ENCODE measurements at places on chromosomes 6 and 20.

GRCh38 chr6:26022132-26022472 lies 59.5 kb downstream of the TRIM38 start:
- DNase-seq = peak; percentile 40

DNA sequence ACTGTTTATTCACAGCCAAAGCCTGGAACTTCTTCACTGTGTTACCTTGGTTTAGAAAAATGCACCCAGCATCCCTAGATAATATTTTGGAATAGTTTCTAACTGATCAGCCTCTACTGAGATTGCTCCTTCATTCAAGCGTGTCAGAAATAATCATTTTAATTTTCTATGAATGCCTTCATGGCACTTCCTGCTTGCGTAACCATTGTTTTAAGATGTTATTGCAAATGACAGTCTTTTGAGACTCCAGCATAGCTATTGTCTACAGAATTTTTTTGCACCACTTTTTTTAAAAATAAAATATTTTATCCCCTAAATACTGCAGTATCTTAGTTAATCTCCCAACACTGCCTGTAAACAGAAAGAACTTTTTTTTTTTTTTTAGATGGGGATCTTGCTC lies 213.1 kb downstream of the PHACTR1 start:
- no peak for DNase-seq

- no peak for DNase-seq
These were observed 838 bp downstream of the STMN3 start for GRCh38 chr20:63652192-63652980.

GRCh38 chr6:19849196-19849595 lies 12.0 kb downstream of the ID4 start:
- no peak for DNase-seq

DNA sequence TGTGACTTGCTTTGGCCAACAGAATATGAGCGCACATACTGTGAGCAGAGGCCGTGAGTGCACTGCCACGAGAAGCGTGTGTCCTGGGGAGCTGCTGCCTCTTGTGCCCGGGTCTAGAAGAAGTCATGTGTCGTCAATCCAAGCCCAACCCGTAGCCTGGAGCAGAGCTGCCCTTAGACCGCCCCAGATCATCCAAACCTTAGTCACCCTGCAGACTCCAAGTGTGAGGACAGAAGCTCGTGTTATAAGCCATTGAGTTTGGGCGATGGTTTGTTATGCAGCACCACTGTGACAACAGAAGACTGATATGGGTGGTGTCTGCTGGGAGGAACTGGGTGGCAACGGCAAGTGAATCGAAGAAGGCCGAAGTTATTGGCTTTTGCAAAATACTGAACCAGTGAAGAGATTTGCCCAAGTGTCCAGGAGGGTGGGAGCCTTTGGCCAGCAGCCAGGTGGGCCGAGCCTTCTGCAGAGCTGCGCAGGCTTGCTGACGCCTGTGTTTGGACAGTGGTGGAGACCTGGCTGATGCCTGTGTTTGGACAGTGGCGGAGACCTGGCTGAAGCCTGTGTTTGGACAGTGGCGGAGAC lies 101.3 kb upstream of the SULF2 start:
- DNase-seq = no peak

GRCh38 chr20:59020938-59021551 lies 1.8 kb downstream of the TUBB1 start:
- DNase-seq = no peak

DNA sequence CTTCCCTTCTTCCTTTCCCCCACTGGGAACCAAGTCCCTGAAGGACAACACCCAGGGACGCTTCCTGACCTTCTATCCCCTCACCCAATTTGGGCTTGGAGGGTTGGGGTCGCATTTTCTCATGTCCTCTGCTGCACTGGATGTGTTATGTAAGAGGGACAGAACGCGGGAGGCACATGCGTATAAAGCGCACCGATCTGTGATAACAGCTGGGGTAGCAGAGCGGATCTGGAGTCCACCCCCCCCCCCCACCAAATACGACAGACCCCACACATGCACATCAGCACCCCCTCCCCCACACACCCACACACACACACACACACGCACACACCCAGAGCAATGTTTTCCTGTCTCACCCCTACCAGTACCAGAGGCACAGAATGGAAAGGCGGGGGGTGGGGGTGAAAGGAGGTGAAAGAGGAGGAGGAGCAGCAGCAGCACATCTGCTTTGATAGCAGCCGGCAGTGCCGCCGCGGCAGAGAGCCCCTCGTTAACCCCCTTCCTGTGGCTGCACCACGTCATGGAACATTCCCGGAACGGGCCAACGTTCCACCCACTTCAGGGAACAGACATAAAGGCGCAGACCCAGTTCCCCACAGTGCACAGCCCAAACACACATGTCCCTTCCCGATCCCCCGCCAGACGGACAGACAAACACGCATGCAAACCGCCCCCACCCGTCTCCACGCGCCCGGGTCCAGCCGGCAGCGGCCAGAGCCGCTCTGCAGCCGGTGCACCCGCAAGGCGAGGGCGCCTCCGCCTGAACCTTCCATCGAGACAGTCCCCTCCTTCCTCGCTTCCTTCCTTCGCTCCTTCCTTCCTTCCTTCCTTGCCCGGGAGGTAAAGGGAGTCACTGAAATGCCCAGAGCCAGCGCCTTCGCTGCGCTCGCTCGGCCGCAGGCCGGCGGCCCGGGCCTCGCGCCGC lies 590 bp downstream of the HIVEP2 start:
- DNase-seq = peak; percentile 25

- no peak for DNase-seq
These were observed 12.6 kb upstream of the EIF2S2 start for GRCh38 chr20:34124469-34125249.

DNA sequence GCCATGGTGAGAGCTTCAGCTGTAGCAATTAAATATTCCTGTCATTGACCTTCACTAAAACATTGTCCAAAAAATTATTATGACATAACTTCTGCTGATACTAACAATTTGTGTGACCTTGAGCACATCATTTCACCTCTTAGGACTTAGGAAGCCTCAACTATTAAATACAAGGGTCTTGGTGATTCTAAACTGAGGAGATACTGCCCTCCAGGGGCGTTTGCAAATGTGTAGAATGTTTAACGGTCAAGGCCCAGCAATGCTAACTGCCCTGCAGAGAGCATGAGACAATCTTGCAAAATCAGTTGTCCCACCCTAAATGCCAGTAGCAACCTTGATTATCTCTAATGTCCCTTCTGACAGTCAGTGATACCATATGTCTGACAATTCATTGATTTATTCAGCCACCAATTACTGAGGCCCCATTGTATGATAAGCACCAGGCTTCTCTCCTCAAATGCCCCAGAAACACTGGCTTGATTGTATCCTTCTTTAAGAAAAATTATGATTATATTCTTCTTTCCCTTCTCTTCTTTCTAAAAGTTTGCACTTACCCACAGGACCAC lies 284.1 kb upstream of the PLN start:
- peak; percentile 1 for DNase-seq

- no peak for DNase-seq
These were observed 541.3 kb upstream of the MARCKS start for GRCh38 chr6:113315879-113316278.

DNA sequence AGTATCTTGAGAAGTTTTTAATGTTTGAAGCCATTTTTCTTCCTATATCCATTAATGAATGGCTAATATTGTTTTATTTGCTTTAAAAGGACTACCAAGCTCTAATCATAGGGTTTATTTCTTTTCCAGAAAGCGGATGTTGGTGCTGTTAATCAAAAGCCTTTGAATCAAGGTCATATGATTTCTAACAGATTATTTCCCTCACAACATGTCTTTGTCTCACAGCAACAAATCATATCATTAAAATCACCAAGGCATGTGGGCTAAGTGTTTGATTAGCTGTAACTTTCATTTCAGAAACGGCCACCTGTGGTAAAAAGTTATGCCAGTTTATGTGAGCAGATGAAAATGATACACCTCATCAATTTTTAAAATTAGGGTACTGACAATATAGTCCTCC lies 21.7 kb downstream of the TRAF3IP2 start:
- DNase-seq = no peak

GRCh38 chr20:3080939-3081388 lies 3.6 kb downstream of the AVP start:
- no peak for DNase-seq

GRCh38 chr6:155483858-155484257 lies 28.2 kb upstream of the NOX3 start:
- DNase-seq = no peak

- DNase-seq = no peak
These were observed 39.3 kb downstream of the TSBP1 start for GRCh38 chr6:32332433-32332832.

DNA sequence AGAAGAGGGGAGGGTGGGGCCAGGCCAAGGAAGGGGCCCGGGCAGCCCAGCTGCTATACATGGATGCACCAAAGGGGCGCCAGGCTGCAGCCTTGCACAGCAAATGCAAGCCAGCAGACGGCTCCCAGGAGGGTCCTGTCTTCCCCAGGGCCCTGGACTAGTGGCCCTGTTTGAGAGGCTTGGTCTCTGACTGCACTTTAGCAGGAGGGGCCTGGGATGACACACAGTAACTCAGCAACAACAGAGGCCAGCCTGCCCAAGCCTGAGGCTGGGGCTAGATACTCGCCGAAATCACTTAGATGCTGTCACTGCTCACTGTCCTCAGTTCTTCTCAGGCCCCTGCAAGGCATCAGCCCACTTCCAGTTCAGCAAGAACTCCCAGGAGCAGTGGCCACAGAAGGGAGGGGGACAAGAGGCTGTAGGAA lies 73.5 kb downstream of the TRAM2 start:
- no peak for DNase-seq

GRCh38 chr6:27720607-27721580 lies 191.3 kb downstream of the OR2B2 start:
- no peak for DNase-seq

GRCh38 chr20:22807646-22808244 lies 223.4 kb upstream of the FOXA2 start:
- no peak for DNase-seq

DNA sequence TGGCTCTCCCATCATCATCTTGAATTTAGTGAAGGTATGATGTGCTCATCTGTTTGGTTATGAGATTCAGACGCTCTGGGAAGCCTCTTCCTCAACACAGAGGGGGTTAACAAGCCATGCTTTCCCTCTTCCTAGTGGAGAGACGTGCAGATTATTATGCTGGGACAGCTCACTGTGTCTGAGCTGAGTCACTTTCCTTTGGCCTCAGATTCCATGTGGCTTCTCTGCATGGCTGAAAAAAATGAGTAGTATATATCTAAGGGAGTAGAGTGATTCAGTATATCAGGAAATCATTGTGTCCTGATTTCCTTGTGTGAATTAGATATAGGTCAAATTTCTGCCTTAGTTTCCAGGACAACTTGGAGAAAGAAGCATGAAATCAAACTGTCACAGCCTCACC lies 52.6 kb downstream of the FIG4 start:
- DNase-seq = no peak

DNA sequence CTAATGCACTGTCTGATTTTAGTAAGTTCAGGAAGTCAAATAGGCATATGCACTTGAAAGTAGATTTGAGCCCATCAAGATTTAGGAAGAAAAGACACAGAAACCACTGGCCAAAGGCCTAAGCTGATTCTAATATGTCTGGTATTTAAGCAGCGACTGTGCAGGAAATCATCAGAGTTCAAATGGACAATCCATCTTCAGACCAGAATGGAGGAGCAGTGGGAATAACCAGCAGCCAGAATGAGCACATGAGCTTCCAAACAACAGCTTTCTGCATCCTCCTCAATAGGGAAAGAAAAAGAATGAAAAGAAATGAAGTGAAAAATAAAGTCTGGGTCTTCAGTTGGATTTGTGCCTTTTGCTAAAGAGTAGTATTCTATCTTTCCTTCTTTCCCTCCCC lies 50.6 kb downstream of the SOD2 start:
- DNase-seq = no peak

GRCh38 chr6:12017263-12017662 lies 5.2 kb downstream of the HIVEP1 start:
- DNase-seq = no peak

- peak; percentile 5 for DNase-seq
These were observed 1.8 kb upstream of the SAMD5 start for GRCh38 chr6:147506704-147507114.

- DNase-seq = no peak
These were observed 23.2 kb downstream of the AFDN start for GRCh38 chr6:167849846-167850459.

GRCh38 chr20:19682249-19682648 lies 75.8 kb upstream of the RIN2 start:
- no peak for DNase-seq

DNA sequence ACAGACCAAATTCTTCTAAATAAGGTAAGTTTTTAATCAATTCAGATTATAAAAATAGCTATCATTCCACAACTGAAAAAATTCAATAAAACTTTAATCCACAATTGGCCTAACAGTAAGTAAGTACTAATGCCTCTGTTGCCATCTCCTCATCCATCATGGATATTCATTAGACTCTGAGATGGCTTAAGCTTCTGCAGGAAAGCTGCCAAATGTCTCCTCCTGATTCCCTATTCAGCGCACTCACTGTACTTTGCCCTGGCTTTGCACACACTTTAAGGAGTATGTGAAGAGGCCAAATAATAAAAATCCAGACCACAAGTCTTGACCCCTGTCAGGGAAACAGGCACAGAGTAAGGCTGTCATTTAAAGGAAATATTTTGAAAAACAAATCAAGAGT lies 23.6 kb downstream of the PGM3 start:
- no peak for DNase-seq

- DNase-seq = peak; percentile 80
These were observed at the start of gene SLC17A5 for GRCh38 chr6:73653571-73654424. SLC17A5 (minus strand) TSS chr6:73653992; CDS start chr6:73653886, 106 bp downstream.

GRCh38 chr20:49594143-49594930 lies 26.4 kb upstream of the PTGIS start:
- no peak for DNase-seq

DNA sequence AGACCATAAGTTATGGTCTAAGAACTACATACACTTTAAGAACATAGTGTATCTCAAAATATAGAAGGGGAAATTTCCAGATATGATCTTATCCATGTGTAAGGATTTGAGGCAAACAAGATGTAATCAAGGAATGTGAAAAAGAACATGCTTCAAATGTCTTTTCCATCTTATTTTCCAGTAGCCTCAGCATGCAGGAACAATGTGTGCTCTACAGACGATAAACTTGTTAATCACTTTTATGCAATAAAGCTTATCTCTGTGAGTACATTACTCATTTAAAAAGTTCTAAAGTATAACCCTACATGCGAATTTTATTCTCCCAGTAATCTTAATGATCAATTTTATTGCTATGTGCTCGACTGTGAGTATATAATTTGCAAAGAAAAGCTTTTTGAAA lies 185.2 kb downstream of the ALDH8A1 start:
- no peak for DNase-seq

GRCh38 chr6:9254251-9254650 lies 818.9 kb upstream of the SLC35B3 start:
- no peak for DNase-seq

- no peak for DNase-seq
These were observed 118.6 kb downstream of the PLCB1 start for GRCh38 chr20:8250539-8251200.

- DNase-seq = no peak
These were observed 15.3 kb upstream of the TBC1D32 start for GRCh38 chr6:121349596-121349995.

GRCh38 chr20:38018385-38018784 lies 14.9 kb downstream of the TTI1 start:
- no peak for DNase-seq

Data from NCI-H1694 treated with DMSO at 0.1 percent for 48 hours (cell line).